ENCODE measurements at places on chromosomes 12 and 14.
A peak's percentile ranks its signal among the peaks of the same experiment; 100 is the strongest.

GRCh38 chr14:97878727-97879126 is 1081.5 kb downstream of the VRK1 start:
- peak; percentile 50 for DNase-seq

GRCh38 chr14:91078095-91078737 is 17.8 kb upstream of the RPS6KA5 start:
- peak; percentile 76 for DNase-seq

DNA sequence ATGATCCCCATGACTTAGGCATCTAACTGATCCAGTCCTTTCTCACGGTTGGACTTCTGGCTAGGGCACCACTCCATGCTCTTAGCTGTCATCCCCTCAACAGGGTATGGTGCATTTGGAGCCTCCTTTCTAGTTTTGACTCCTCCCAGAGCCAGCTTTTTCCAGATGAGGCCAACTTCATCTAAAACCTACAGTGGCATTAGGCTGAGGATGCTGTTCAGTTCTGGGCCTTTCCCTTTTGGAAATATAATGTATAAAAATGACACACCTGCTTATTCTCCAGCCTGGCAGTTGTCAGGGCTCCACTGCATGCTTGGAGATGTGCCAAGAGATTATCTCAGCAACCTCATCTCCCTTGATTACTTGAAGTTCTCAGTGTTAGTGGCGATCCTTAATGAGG is 239.7 kb downstream of the EMP1 start:
- DNase-seq, result no peak

DNA sequence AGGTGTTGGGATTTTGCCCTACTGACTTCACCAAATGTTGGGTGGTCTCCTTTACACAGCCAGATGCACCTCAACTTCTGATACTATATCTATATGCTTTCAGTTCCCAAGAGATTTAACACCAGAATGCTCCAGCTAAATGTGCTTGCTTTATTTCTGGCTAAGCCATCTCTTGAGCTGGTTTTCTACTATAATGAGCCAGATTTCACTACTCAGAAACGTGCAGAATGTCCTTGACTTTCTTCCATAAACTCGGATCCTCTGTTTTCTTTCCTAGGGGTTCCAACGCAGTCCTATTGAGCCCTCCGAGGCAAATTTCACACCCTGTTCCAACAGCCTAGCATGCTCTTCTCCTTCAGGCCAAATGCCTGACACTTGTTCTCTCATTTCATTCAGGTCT is 200.3 kb downstream of the DPY19L2 start:
- DNase-seq, result no peak

- DNase-seq, result no peak
These were observed 312.5 kb upstream of the PDE3A start for GRCh38 chr12:20055856-20056255.

DNA sequence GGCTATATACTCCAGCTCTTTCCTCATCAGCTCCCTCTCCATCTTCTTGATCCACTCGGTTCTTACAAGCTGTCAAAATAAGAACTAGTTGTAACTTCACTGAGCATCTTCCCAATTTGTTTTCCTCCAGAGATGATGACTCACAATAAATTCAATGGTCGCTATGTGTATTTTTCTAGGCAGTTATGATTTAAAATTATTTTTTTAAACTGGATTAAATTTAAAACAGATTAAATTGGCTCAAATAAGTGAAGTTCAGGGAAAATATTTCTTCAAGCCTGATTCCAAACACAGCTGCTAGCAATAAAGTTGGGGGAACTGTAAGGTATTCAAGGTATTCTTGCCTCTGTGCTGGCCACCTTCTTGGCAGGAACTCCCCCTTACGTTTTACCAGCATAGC is 717.7 kb upstream of the USP15 start:
- DNase-seq, result no peak

GRCh38 chr12:88579161-88579517 is 1.1 kb downstream of the KITLG start:
- DNase-seq, result no peak

DNA sequence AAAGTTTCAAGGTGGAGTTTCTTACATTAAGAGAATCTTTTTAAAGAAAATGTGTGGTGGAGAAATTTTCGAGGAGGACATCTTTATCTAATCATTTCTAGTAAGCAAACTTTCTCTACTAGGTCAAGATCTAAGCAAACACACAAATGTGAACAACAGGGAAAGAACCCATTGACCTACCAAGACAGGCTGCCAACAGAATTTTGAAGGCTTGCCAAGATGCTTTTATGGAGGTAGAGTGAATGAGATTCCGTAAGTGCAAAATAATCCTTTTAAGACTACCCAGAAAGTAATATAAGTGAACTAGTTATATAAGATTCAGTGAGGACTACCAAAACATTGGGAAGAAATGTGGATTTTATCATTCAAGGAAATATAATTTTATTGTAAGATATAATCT is 357.1 kb upstream of the PDE3A start:
- no peak for DNase-seq

- DNase-seq, result no peak
These were observed 169.3 kb upstream of the AMIGO2 start for GRCh38 chr12:47249082-47249481.

DNA sequence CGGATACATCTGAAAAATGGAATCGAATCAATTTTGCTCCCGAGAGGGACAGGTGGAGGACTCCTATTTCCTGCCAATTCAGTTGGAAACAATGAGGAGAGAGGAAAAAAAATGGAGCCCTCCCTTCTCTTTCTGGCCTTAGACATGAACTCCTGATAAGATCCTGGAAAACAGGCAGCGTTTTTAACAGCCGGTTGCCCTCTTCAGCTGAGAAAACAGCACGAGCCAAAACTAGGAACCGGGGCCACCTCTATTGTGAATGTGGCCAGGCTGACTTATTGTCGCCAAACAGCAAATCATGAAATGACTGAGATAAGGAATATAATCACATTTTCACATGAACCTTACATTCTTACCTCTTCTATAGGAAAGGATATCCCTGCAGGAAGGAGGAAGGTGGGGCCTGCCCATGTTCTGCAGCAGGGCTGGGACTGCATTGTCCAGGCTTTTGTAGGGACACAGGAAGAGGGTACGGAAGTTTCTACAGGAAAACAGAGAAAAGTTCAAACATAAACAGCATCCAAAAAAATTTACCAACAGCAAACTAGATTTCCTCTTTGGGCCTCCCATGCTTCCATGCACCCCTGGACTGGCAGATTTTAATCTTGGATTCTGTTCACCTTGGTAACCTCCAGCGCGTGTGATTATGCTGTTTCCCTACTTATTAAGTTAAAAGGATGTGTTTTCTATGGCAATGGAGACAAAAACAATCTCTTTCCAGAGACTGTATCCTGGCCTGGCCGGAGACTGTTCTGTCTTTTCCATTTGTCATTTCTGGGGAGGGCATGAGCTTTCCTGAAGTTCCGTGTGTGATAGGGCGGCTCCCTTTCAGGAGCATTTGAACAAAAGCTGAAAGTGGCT is 29.0 kb upstream of the ELK3 start:
- no peak for DNase-seq

- no peak for DNase-seq
These were observed 113.3 kb downstream of the PRKD1 start for GRCh38 chr14:29814156-29815015.

GRCh38 chr14:54893151-54893760 is 9.4 kb downstream of the GCH1 start:
- no peak for DNase-seq

DNA sequence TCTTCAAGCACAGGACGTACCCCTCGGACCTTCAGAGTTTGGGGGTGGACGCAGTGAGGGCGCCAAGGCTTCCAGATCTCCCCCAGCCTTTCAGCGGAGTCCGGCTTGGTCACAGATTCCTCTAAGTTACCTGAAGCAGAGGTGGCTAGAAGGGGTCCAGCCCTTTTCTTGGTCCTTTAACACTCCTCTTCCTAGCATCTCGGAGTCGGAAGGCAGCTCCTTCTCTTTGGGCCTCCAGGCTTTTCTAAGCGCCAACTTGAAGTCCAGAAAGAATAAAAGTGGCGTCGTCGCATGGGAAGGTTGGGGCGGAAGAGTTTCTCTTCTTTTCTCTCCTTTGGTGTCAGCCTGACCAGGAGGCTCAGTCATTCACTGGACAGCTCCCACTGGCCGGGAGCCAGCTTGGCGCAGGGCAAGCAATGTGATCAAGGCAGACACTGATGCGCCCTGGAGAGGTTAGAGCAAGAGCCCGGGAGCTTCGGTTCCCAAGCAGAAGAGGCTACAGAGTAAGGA is 9.6 kb downstream of the OR6S1 start:
- no peak for DNase-seq

GRCh38 chr14:101229666-101230065 is 326.1 kb upstream of the RTL1 start:
- DNase-seq, result no peak

DNA sequence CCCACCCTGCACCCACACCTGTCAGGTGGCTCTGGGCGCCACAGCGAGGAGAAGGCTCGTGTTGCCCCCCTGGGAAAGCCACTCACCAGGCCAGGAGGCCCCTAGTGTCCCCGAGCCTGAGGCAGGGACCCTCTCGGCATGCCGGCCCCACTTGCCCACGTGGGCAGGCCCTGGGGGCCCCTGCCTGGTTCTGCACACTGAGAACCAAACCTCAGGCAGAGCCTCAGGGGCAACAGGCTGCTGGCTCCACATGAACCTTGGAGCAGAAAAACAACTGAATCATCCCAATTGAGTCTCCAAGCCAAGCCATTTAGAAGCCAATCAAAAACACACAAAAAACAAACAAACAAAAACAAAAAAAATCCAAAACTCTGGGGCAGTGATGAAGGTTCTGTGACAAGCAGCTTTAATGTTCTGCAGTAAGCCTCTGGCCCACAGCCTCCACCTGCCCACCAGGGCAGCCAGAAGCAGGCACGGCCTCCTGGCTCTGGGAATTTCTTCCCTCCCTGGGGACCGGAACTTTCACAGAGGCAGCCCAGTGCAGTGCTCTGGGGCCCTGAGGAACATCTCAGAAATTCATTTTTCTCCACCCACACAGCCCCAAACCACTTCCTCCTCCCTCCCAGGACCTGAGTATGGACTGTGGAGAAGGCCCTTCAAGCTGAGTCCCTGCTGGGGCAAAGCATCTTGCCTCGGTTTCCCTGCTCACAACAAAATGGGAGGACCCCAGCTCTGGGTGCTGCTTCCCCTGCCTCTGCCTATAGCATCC is 90.2 kb downstream of the CHGA start:
- no peak for DNase-seq

DNA sequence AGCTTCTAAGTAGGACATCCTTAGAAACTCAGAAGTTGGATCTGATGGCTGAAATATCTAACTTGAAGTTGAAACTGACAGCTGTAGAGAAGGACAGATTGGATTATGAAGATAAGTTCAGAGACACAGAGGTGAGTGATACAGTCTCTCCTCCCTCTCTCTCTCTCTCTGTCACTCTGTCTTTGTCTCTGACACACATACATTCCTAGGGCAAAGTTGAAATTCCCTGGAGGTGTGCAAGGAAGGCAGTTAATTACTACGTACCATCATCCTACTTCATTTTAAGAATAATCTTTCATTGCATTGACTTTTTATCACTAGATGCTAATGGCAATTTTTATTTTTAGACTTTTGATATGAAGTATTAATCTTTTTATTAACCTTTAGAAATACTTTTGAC is 46.2 kb upstream of the REP15 start:
- DNase-seq, result no peak

DNA sequence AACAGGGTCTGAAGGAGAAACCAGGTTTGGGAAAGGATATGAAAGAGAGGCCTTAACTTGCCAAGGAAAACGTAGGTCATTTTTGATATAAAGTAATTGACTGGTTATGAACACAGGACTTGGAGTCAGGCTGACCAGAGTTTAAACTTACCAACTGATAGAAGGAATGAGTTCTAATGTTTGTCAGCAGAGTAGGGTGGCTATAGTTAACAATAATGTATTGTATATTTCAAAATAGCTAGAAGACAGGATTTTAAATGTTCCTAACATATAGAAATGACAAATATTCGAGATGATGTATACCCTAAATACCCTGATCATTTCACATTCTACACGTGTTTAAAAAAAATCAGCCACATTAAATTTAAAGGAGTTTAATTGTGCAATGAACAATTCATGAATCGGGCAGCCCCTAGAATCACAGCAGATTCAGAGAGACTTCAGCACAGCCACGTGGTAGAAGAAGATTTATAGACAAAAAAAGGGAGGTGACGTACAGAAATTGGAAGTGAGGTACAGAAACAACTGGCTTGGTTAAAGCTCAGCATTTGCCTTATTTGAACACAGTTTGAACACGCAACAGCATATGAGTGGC is 52.5 kb upstream of the PLEKHG7 start:
- DNase-seq, result no peak

DNA sequence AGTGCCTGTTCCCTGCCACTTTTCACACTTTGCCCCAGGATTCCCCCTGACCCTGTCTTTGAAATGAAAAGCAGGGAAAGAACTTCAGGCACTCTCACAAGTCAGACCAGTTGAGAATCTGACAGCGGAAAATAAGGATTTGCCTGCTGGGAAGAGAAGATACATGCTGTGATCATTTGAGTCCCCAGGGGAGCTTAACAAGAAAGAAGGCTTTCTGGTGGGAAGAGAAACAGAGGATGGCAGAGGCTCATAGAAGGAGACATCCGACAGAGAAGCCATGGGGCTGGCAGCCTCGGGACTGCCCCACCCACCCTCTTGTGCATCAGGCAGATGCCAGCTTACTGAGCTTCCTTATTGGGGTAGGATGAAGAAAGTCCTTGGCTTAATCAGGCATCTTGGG is 11.9 kb downstream of the TTC9 start:
- DNase-seq, result no peak

- DNase-seq, result no peak
These were observed 77.4 kb upstream of the ALG10 start for GRCh38 chr12:33944703-33945437.

DNA sequence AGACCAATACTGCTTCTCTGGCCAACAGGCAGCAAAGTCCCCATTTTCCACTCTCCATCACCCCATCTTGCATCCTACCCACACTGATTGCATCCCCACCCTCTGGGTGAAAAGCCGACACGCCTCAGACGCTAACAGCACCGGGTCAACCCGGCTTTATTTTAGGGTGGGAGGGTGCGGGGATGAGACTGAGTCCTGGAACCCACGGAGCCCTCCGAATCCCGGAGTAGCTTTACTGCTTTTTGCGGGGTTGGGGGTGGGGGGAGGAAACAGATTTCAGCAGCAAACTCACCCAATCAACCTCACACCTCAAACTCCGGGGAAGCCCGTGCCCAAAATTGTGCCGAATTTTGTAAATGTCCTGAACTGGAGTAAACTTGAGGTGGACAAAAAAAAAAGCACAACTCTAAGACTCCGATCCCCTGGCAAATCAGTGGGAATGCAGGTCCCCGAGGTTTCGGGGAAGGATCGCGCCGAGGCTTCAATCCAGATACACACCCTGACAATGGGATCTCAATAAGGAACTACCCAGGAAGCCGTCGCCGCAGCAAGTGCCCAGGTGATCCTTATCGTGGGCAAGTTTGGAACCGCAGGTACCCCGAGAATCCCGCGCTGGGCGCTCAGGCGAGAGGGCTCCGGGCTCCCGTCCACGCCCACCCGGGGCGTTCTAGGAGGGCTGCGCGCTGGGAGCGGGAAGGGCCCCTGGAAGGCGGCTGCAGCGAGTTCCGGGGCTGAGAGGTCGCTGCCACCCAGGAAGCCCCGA is 1.1 kb downstream of the GCH1 start:
- DNase-seq, result peak; percentile 44

- DNase-seq, result peak; percentile 56
These were observed 2.2 kb upstream of the ZFP36L1 start for GRCh38 chr14:68794851-68795596.

GRCh38 chr14:103746701-103747100 is 31.1 kb downstream of the ZFYVE21 start:
- DNase-seq, result no peak

All from activated naive CD4-positive, alpha-beta T cell treated with anti-CD3 and anti-CD28 coated beads, Interleukin-2, amount 10 ng/mL, durations not matched to agents 7 days and 5 days (primary cell).